Fibroblast of skin of scalp (primary cell): ENCODE measurements at places on chromosomes 4 and X.

DNA sequence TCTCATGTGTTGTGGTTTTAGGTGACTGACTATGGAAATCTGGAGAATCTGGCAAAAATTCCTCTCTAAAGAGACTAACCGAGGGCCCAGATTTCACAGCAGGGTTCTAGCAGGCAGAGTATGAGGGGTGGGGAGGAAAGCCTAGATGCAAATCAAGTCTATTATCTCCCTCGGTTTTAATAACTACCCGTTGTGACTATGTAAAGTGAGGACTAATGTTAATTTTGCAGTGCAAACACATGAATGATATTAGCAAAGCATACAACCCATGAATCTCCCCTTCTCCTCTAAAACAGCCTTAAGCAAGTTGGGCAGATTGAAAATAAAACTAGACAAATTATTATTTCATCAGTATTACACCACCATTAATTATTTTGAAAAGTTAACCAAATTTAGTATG lies 131.4 kb downstream of the SLITRK2 start:
- DNase-seq, result no peak

- peak; percentile 99 for DNase-seq
These were observed 36.3 kb downstream of the MGARP start for GRCh38 chr4:139243448-139244365.

DNA sequence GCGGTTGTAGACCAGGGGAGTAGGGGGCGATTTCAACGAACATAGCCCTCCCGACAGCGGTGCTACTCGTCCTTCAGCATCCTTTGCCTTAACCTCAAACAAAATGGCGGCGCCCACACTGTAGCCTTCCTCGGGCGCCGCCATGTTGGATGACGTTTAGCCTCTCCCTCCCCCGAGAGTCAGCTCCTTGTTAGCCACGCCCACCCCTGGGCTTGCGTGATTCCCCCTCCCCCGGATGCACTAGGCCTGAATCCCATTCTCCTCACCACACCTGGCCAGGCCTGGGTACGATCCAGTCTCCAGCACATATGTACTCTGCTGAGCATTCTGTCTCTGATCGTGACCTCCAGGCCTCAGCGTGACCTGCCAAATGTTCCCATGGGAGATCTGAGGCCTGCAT lies 49.0 kb upstream of the ZNF157 start:
- DNase-seq, result peak; percentile 50

- no peak for DNase-seq
These were observed 87.5 kb upstream of the RBPJ start for GRCh38 chr4:26233350-26233749.

DNA sequence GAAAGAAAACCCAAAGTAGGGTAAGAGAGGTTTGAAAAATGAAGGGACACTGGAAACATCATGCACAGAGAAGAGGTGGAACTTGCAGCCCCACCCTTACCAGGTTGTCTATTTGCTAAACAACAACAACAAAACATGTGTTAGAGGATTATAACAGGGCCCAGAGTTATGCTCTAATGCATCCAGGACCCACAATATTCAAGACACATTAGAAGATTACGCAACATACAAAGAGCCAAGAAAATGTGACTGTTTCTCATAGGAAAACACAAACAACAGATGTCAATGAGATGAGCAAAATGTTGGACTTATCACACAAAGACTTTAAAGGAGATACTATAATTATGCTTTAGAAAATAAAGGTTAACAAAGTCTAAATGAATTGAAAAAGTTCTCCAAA lies 128.5 kb downstream of the LRBA start:
- DNase-seq, result no peak

GRCh38 chr4:33013282-33013681 lies 2293.1 kb downstream of the PCDH7 start:
- no peak for DNase-seq

DNA sequence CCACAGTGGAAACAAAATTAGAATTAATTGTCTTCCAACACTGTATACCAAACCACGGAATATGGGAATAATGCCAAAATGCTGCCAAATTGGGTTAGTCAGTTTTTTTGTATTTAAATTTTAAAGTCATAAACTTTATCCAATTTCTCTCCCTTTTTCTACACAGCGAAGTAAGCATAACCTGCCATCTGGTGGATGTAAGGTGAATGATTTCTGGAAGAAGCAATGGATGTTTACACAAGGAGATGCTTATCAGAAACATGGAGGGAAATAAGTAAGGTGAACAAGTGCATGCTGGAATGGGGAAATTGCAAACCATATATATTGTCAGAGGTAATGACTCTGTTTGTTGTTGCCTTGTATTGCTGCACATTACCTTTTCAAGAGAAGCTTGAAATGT lies 691.9 kb downstream of the TECRL start:
- DNase-seq, result peak; percentile 0

- DNase-seq, result no peak
These were observed 24.8 kb downstream of the ELF2 start for GRCh38 chr4:139152249-139152648.

DNA sequence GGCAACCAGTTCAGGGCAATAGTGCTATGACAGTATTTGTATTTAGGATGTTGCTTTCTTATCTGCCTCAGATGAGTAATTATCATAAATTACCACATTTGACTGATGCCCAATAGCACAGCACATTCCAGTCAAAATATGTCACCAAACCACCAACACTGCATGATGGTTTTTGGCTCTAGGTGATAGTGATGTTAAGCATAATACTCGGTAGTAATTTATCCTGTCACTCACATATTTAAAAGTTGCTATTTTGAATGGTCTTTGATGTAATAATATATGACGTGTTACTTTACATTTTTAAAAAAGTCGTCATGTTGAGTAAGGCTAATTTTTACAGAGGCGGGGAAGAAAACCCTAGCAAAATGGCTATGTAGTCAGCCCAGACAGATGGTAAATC lies 42.5 kb downstream of the UNC5C start:
- DNase-seq, result peak; percentile 54

DNA sequence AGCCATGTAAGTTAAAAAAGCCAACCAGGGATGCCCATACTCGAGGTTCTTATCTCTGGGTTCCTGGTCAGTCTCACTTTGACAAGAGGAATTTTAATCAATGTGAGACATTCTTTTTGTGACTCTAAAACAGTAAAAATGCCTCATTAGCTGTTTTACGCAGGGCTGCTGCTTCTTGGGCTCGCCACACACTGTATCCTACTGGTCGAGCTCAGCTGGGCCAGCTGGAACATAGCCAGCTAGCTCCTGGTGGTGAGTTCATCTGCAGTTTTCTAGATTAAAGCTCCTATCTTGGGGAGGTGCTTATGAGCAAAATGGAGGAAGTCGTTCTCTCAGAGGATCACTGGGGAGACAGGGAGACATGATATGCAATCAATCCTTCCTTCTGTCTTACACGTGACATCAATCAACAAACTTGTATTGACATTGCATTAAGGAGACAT lies 55.9 kb upstream of the LEF1 start:
- peak; percentile 15 for DNase-seq

DNA sequence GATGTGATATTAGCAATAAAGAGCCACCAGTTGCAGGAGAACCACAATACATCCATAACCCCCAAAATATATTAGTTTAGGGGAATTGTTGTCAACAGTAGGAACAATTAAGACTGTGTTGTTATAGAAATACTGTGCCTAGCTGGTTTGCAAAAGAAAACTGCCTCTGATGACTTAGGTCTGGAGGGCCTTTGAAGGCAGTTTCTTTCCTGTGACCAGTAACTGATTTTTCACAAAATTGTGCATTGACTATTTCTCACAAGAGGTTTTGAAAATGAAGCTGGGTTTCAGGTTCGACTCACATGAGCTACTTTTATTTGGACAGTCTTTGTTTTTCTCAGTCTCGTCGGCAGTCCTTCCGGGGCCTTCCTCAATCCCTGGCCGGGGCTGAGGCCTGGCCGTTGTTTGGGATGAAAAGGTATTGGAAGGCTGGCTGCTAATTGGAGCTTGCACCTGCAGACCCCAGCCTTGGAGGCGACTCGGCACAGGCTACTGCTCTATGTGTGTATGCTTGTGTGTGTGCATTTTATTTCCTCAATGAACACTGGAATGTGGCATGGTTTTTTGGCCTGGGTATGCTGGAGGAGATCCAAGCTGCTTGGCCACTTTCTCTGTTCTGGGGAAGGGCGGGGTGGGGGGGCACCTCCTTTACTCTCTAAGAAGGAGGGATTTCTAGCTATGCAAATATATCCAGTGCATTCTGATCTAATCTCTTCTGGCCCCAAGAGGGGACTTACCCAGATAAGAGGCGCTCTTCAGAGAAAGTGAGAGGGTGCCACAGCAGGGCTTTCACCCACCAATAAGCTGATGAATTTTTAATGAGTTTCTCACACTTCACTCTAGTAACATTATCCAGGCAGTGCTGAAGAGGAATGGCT lies 49.5 kb upstream of the LNX1 start:
- no peak for DNase-seq

DNA sequence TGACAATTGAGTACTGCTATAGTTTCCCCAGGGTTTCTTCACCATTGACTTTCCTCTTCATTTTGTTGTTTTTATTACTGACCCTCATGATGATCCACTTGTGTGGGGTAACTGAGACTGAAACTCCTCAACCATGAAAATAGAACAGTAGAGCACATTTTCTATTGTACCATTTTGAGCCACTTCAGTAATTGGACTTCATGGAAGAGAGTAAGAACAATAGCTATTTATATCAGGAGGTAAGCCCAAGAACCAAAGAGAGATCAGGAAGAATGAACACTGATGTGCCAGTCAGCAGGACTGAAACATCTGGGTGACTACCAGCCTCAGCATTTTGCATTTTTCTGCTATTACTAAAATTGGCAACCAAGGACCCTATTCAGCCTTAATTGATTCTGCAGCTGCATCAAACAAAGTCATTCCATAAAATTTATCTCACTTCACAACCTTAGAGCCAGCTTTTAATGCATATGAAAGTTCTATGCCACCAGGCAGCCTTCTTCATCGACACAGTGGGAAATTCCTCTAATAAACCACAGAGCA lies 151.4 kb downstream of the BANK1 start:
- no peak for DNase-seq

GRCh38 chrX:16305187-16305586 lies 137.9 kb downstream of the MAGEB17 start:
- no peak for DNase-seq

- no peak for DNase-seq
These were observed 643.7 kb downstream of the BCOR start for GRCh38 chrX:39453889-39454621.

DNA sequence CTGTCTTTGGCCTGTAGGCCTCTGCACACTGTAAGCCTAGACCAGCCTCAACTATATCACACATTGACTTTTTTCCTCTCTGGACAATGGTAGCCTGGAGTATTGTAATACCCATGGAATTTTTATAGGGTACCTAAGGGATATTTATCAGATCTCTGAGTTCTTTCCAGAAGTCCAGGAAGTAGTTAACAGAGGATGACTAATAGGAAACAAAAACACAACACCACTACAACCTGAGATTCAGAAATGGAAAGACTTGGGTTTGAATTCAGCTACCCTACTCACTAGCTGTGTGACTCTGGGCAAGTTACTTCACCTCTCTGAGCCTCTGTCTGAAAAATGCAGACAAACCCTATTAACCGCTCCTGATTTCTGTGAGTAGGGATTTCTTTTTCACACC lies 7.7 kb upstream of the STX18 start:
- no peak for DNase-seq

- DNase-seq, result peak; percentile 77
These were observed at the start of gene ELF4 for GRCh38 chrX:130110379-130111219. TSS of gene ELF4 (minus strand) at chrX:130110497. CDS start at chrX:130081330, 29,167 bp downstream.

DNA sequence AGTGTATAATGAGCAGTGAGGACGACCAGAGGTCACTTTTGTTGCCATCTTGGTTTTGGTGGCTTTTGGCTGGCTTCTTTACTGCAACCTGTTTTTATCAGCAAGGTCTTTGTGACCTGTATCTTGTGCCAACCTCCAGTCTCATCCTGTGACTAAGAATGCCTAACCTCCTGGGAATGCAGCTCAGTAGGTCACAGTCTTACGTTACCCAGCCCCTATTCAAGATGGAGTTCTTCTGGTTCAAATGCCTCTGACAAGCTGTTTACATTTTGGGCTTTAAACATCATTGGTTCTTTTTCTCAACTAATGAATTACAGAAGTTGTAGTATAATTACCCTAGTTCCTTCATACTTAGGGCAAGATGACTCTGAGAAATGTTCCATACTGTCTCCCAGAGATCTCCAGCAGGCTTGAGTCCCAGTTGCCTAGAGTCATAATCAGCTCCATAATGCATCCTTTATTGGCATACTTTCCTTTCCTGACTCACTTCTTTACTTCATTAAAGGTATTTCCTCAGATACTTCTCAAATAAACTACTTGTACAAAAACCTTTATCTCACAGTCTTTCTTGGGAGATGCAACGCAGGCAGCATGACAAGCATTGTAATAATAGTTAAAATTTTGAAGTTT lies 136.5 kb downstream of the KDM6A start:
- DNase-seq, result no peak

- no peak for DNase-seq
These were observed 26.6 kb upstream of the ANTXR2 start for GRCh38 chr4:80099671-80100070.

DNA sequence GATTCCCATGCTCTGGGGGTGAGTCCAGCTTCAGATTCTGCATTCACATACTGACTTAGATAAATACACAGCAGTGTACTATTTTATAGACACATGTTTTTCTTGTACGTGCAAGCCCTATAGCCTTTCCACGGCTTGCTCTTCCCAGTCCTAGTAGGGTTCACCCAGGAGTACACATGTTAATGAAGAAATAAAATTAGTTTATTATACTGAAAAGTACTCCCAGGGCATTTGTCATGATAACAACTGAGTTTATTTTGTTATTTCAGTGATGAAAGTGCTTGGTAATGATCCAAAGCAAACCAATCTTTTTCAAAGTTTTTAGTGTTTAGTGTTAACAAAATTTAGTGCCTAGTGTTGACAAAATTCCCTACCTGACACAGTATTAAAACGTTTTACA lies 21.3 kb downstream of the MAPK10 start:
- no peak for DNase-seq

DNA sequence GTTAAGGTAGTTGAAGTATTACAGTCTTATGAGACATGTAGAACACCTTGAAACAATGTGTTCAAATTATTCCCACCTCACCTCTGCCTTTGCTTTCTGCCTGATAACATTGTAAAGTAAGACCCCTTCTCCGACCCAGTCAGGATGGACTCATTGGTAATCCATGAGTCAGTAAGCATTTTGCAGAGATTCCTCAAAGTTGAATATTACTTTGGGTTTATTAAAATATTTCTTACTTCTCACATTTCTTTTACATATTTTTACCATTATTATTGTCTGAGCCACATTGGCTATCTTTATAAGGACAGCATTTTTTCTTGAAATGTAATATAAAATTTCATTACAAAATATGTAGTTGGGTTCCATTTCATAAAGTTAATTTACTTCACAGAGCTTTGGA lies 201.6 kb downstream of the BMPR1B start:
- peak; percentile 68 for DNase-seq

- no peak for DNase-seq
These were observed 16.3 kb downstream of the CD38 start for GRCh38 chr4:15794426-15794825.
